DMS153 (cell line): ENCODE measurements at places on chromosomes 5 and 9.

DNA sequence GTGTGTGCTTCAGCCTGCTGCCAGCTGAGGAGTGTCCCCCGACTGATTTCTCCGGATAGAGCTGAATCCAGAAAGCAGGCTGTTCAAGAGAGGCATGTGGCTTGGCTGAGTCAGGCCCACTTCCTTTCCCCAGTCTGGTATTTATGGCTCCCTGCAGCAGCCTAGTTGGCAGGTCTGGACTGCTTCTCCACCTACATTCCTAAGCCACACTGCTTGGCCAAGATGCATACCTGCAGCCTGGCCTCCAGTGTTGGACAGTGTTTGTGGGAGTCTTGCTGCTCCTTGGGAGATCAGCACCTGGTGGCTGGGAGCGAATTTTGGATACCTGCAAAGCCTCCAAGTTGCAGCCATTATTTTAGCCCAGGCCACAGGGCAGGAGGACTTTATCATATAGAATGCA lies 670.8 kb downstream of the ACTL7B start:
- DNase-seq = no peak

DNA sequence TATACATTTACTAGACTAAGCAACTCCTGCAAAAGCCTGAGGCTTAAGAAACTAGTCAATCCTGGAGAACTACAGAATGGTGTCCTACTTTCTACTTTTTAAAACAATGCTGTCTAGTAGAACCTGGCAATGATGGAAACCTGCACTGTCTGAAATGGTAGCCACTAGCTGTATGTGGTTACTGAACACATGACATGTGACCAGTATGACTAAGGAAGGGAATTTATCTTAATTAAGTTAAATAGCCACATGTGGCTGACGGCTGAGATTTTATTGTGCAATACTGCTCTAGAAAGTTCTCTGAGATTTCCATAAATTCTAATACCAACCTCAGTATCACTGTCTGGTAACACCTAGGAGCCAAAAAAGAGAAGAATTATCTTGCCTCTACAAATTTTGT lies 44.9 kb upstream of the RAPGEF6 start:
- DNase-seq = no peak

- DNase-seq = no peak
These were observed 85.9 kb downstream of the ERBIN start for GRCh38 chr5:66012271-66012670.

GRCh38 chr5:162514116-162514515 lies 446.5 kb downstream of the GABRG2 start:
- DNase-seq = no peak

GRCh38 chr9:128636024-128636390 lies 20.6 kb downstream of the DYNC2I2 start:
- DNase-seq = no peak
